ENCODE measurements at places on chromosomes 4 and X.

DNA sequence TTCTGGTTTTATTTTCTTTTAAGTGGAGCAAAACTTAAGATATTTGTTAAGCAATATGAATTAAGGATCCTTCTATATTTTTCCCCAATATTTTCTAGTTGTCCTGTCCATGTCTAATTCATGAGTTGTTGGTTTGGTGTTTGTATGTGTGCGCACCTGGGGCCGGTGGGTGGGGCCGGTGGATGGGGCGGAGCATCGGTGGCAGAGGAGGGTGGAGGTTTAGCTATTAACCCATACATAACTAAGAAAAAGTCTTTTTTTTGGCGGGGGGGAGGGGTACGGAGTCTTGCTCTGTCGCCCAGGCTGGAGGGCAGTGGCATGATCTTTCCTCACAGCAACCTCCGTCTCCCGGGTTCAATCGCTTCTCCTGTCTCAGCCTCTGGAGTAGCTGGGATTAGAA, 489.8 kb downstream of the PDGFC start:
- DNase-seq = no peak

GRCh38 chr4:123698556-123698955, 302.0 kb downstream of the SPRY1 start:
- DNase-seq = no peak

- DNase-seq = no peak
Measured at GRCh38 chr4:125357675-125358074, 42.9 kb downstream of the FAT4 start.

GRCh38 chr4:158657291-158657690, 14.4 kb downstream of the C4orf46 start:
- no peak for DNase-seq

- DNase-seq = no peak
Measured at GRCh38 chr4:93827272-93827947, 1.1 kb upstream of the ATOH1 start.

DNA sequence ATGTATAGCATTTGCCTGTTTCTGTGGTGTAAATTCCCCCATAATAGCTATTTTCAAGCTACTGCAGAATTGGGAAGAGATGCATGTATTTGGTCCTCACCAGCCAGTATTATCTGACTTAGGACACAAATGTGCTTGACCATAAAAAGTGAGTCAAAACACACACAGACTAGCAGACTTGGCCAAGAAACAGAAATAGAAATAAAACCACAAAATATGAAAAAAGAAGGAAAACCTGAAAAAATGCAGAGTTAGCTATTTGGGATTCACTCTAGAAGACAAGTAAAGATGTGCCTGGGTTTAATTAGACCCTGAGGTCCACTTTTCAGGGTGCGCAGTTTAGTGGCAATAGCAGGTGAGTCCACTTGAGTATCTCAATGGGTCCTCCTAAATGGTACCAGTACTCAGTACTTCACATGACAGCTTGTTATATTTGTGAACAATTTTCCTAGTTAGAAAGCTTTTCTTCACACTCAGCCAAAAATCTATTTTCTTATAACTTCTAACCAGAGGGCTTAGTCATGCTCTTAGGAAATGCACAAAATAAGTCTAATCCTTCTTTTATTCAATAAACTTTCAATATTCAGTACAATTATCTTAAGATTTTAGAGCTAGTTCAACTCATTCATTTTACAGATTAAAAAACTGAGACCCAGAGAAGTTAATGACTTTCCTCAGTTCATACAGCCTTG, 108.7 kb upstream of the JADE1 start:
- no peak for DNase-seq

GRCh38 chr4:77697860-77698590, 92.4 kb downstream of the CXCL13 start:
- peak; percentile 26 for DNase-seq

GRCh38 chr4:3121110-3121509, 46.6 kb downstream of the HTT start:
- DNase-seq = no peak

GRCh38 chr4:2914256-2915126, 48.7 kb downstream of the NOP14 start:
- no peak for DNase-seq

DNA sequence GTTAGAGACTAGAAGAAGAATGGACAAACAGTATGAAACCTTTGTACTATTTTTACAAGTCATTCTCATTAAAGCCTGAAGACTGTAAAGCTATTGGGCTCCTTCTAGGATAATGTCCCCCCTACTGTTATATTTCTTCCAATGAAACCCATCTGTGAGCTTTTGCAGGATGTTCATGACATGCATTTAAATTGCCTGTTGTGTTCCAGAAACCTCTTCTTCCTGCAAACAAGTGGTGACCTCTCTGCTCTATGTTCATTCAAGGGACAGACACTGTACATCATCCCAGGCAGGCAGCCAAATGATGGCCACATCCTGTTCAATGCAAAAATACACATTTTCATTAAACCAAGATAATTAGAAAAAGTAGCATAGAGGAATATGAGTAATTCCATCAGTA, 128.0 kb downstream of the C4orf33 start:
- no peak for DNase-seq

DNA sequence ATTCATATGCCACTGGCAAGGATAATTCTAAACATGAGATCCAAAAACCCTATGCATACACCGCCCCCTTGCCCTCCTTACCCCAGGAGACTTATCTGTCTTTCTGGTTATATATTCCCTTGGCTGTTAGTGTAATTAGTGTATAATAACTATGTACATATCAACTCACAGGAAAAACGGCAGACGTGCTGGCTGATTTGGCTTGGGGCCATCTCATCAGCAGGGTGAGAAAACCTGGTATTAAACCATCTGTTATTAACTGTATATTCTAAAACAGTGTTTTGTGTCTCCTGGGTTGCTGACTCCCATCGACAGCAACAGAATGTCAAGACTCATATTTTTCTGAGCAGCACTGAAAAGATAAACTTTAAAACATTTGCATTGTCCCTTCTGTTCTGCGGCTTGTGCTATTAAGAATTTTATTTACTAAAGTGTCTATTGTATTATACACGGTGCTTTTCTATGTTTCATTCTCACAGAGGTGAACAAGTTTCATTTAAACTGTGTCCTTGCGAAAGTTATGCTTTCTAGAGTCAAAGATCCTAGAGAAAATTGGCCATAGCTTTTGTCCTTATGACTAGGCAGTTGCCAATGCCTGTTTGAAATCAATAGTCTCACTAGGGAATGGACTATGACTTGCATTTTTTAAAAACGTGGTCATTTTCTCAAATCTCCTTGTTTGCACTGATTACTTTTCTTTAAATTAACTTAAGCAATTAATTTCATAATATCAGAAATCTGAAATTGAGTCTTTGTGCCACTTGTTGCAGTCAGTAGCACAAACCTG, 211.5 kb upstream of the MID1 start:
- no peak for DNase-seq

DNA sequence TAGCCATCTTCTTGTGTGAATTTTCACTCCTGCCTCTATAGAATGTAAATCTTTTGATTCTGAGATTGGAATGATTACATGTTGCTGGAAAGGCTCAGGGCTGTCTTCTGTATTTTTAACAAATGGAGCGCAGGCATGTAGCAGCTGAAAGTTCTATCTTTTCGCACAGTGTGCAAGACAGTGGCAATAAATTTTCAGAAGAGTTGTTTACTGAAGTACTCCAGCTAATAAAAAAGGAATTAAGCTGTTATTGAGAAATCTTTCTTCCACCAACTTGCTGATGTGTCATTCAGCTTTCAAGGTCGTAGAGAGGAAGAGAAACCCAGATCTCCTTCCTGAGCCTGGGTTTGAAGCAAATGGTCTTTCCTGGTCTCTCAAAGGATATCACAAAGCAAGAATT, 122.0 kb upstream of the PUDP start:
- DNase-seq = no peak

Data from caudate nucleus (tissue), 63 donors.